ENCODE measurements at places on chromosomes 5 and 9. TPM values are rescaled to one million over a fixed set of nuclear protein-coding genes. Genes with fewer than 3 reads are reported as not detected.

GRCh38 chr5:122753500-122753899, 21.4 kb upstream of the SNX2 start:
- H3K36me3 ChIP-seq = no peaks in the 10 kb centered on the region
- no peak overlapping the region for H3K4me3 ChIP-seq
- no peaks in the 10 kb centered on the region for H3K27me3 ChIP-seq
- no peaks in the 10 kb centered on the region for H3K4me1 ChIP-seq
- DNase-seq = no peak

GRCh38 chr5:138444078-138444773, 5.4 kb downstream of the REEP2 start:
- no peaks in the 10 kb centered on the region for H3K36me3 ChIP-seq
- no peaks in the 10 kb centered on the region for H3K4me1 ChIP-seq
- no peak overlapping the region for H3K4me3 ChIP-seq
- no peak for DNase-seq
- H3K27me3 ChIP-seq = no peaks in the 10 kb centered on the region

GRCh38 chr5:108743319-108743718, 4.4 kb upstream of the FER start:
- no peaks in the 10 kb centered on the region for H3K4me1 ChIP-seq
- DNase-seq = no peak
- no peak overlapping the region for H3K4me3 ChIP-seq
- H3K27ac ChIP-seq = no peak overlapping the region

KCNMB1 gene
- total RNA-seq = 0.05 TPM

- no peaks in the 10 kb centered on the region for H3K36me3 ChIP-seq
- no peak overlapping the region for H3K27ac ChIP-seq
- DNase-seq = no peak
- no peaks in the 10 kb centered on the region for H3K27me3 ChIP-seq
Observed at GRCh38 chr9:129933185-129934040, 98.2 kb downstream of the USP20 start.

PRXL2C gene
- 8.8 TPM for total RNA-seq

GRCh38 chr9:137136261-137136880, 2.6 kb upstream of the GRIN1 start:
- no peaks in the 10 kb centered on the region for H3K36me3 ChIP-seq
- peaks cover 4% of the 10 kb centered on the region for H3K27me3 ChIP-seq
- H3K4me1 ChIP-seq = peaks cover 3% of the 10 kb centered on the region
- no peak overlapping the region for H3K27ac ChIP-seq
- no peak for DNase-seq
- no peak overlapping the region for H3K4me3 ChIP-seq
